ENCODE measurements at places on chromosomes 5 and 9. TPM values are rescaled to one million over a fixed set of nuclear protein-coding genes. Genes with fewer than 3 reads are reported as not detected.

Gene ALDH7A1
- 49.2 TPM for total RNA-seq

DNA sequence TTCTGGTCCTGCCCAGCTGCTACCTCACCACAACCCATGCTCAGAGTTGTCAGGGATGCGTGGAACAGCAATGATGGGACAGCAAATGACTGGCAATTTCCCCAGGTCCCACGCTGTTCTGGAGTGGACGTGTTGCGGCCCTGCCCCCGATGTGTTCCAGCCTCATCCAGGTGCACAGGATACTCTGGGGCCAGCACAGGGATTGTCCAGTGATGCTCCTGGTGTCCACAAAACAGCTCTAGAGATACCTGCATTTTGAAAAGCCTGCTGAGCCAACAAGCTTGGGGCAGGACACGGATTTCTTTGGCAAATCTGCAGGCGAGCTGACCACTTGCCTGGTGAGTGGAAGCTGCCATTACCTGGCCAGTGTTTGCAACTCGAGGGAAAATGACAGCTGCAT, 88.7 kb downstream of the ANKRD33B start:
- DNase-seq: no peak

DNA sequence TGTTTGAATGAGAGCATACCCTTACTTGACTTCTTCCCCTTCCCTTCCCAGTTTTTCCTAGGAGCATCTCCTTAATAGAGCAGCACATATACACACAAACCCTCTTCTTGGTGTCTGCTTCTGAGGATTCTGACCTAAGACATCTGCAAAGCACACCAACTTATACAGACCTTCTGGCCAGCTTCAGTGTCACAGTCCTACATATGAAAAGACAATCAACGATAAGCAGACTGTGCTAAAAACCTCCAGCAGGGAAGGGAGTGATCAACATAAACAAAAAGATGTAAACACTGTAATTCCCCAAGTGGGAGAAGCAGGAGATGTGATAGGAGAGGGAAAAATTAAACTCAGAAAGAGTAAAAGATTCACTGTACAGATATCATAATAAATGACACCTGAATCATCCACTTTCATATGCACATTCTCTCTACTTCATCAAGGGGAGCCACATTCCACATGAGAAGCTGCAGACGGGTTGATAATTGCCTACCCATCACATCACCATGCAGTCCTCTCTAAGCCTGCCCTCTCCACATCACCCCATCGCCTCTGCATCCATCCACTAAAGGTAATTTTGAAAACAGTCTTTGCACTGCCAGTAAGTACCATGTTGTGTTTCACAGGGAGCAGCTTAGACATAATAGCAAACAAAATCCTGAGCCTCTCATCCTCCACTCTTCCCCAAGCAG, 13.0 kb downstream of the APBA1 start:
- DNase-seq: no peak

DNA sequence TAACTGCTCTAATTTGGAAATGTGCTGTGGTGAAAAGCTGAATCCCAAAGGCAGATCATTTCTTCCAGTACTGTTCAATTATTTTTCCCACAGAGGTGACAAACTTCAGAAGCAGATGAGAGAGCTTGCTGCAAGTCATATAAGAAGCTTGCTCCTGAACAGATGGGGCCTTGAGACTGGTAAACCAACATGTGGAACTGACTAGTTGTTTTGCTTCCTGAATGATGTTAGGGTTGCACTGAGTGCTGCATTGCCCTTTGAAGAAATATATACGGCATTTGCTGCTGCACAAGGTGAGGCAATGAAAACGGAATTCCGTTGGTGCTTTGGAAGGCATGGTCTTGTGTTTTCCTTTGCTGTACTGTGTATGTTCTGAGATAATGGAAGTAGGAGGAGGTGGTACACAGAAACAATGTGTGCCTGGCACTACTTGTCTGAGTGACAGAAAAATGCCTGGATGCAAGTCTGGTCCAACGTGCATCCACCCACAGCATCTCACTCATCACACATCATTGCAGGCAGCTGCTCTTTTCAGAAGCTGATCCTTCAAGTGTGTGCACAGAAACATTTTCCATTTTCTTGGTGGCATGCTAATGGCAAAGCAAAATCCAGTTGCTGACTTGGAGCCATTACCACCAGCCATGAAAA, 76.9 kb downstream of the ANKH start:
- no peak for DNase-seq

- no peak for DNase-seq
Measured at GRCh38 chr5:174491265-174491664, 233.1 kb upstream of the MSX2 start.

Gene CMYA5
- total RNA-seq: 0.30 TPM

Gene OSMR
- total RNA-seq: 14.3 TPM

- DNase-seq: no peak
Measured at GRCh38 chr9:1554081-1555035, 460.8 kb upstream of the SMARCA2 start.

DNA sequence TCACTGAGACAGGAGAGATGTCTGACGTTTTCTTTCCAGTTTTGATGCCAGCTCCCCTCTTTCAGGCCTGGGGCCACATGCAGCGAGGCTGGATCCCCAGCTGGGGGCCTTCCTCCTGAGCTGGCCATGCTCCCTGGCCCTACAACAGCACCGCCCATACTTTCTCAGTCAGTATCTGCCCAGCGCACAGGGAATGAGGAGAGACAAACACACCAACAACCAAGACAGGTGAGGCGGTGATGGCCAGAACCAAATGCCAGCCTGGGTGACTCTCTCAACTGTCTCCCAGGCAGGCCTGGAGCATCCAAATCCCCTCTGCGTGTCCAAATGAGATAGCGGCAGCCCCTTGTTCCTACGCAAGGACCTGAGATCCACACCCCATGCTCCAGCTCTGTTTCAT, 109.6 kb downstream of the ROR2 start:
- DNase-seq: no peak

DNA sequence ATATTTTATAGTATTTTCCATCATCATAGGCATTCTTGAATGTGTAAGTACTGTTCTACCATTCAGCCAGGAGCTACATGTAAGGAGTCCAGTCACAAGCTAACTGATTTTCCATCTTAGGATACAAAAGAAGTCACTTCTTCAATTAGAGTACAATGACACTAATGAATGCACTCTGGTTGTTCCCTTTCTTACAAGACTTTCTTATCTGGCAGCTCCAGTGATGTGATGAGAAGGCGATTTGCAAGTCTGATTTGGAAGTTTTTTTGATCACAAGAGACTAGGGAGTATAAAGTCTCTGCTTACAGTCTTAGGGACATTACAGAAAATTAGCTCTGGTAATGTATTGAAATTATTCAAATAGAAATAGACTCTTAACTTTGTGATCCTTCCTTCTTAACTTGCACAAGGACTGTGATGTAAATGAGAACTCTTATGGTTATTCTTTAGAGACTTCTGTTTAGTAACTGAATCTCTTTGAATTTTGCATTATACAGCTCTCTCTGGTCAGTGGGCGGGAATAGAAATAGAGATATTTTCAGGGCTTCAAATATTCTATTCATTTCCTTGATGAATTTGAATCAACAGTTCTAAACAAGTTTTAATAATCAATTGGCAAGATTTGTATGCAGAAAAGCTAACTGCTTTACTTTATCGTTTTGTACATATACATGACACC, 130.4 kb upstream of the CDH6 start:
- DNase-seq: no peak

GRCh38 chr5:59193616-59194319, 610.9 kb downstream of the RAB3C start:
- no peak for DNase-seq

Gene TAF11L6
- total RNA-seq: not detected

Gene ANKRD33B
- 0.47 TPM for total RNA-seq

DNA sequence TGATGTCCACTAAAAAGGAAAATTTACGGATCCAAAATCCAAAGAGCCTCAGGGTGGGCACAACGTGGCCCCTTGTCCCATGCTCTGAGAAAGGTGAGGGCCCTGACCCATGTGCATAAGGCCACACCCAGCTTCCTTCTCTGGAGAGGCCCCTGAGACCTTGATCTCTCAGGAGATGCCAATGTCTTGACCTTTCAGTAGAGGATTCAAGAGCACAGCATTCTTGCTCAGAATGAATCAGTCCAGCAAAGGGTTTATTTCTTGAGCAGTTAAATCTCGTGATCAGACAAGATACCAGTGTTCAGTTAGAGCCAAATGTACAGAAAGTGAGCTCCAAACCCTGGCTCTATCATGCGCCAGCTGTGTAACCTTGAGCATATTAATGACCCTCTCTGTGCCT, 115.9 kb upstream of the DAPK1 start:
- no peak for DNase-seq

GRCh38 chr5:400282-401145, 42.5 kb upstream of the EXOC3 start:
- DNase-seq: peak; percentile 13

- no peak for DNase-seq
Measured at GRCh38 chr5:83145241-83145640, 67.9 kb downstream of the XRCC4 start.

All from colonic mucosa (tissue), 4 donors.